Mucosa of gallbladder (tissue), 1 donor: ENCODE measurements at places on chromosomes 6 and 20. TPM values are rescaled to one million over a fixed set of nuclear protein-coding genes. Genes with fewer than 3 reads are reported as not detected.

DNA sequence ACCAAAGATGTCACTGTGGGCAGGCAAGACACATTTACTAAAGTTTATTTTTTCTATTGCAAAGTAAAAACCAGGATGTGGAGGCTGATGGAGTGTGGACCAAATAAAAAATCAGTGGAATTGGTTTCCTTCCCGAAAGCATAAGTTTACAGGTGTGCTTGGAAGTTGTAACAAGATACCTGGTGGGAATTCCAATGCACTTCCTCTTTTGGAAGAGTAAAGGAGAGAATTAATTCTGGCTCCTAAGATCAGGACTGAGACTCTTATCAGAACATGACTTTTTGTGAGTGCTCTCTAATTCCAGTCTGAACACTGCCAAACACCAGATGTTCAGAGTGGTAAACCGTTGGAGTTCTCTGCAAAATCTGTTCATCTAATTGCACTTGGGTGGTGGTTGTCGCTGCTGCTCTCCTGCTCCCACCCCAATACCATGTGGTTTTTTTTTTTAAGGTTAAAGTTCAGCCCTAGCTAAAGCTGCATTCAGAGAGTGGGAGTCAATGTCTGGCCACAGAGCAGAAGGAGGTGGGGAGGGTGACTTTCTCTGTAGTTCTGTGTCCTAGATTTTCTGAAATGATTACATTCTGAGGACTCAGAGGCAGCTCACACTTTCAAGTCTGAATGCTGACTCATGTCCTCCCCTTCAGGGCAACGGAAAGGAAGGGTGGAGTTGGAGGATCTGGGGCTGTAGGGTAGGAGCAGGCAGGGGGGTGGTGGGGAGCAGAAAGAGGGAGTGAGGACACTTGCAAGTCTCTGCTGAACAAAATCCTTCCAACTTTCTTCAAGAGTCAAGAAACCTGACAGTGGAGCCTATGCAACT lies 275.8 kb upstream of the PRDM1 start:
- DNase-seq, result no peak

- no peak for DNase-seq
These were observed 6.1 kb upstream of the NANP start for GRCh38 chr20:25629816-25630499.

DNA sequence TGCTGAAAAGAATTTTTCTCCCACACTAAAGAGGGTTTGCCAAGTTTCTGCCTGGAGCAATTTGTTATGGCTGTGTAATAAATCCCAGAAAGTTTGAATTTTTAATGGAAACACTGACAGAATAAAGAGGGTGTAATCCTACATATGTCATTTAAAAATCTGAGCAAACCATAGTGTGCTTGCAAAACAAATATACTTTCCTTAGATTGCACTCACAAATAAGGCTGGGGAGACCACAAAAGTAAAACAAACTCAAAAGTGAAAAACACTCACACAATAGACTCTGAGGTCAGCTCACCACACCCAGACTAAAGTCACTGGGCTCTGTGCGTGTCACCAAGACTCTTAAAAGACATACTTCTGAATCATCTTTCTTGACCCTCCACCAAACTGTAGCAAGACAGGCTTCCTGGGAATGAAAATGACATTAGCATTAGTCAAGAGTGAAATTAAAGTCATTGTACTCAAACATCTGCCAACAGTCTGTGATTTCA lies 4.8 kb upstream of the ATXN1 start:
- DNase-seq, result no peak

- DNase-seq, result peak; percentile 79
These were observed 259.1 kb downstream of the HDGFL1 start for GRCh38 chr6:22828179-22829062.

GINS1 gene
- total RNA-seq, result 1.4 TPM

DNA sequence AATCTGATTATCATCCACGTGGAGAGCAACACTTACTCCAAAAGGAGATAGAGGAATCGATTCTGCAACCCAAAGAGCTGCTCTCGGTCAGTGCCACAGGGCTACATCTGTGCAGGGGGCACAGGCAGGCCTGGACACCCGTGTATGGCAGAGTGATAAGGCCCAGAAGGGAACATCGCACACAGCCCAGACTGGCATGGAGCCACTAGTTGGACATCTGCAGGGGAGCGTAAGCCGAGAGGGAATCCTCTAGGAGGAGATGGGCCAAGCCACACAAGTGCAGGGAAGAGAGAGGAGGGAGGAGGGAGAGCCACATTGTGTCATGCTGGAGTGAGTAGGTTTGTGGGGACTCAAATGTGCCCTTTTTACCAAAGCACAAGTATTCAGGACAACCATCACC lies 50.4 kb upstream of the ENTPD6 start:
- DNase-seq, result no peak

SEMG1 gene
- total RNA-seq, result 1.1 TPM

DNA sequence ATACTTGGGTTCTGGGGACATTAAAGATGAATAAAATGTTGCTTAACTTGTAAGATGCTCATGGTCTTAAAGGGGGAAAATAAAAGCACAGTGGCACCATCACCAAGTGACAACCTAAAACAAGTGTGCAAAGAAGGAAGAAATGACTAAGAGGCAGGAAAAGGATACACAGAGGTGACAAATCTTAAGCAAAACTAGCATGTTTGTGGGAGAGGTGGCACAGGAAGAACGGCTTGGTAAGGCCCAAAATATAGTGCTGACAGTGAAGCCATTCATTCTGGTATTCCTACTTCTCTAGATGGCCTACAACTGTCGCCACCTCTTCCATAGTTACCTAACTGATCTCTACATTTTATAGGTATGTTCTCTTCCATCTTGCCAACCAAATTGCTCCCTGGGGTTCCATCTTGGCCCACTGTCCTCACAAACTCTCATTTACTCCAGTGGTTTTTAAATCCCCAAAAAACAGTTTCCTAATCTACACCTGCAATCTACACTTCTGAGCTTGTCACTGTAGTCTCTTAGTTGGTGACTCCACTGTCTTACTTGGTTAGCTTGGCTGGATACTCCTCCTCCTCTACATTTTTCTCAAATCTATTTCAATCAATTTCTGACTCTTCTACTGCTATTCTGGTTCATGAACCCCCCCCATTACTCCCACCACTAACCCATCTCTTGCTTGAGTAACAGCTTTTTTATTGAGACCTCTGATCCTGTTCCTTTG lies 33.5 kb downstream of the FAM8A1 start:
- DNase-seq, result no peak

DNA sequence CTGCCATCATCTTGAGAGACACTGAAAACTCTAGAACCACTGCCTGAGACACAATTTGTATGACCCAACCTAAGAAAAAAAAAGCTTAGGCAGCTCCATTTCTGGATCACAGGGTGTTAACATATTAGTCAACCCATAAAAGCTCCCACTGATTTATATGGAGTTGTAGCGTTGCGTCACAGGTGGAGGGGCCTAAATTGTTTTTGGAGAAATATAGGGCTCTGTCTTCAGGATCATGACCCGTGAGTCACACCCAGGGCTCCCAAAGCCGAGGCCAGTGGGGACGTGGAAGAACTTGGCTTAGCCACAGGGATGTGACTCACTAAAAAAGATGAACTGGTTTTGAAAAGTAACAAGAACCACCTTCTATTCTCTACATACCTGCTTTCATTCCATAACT lies 116.5 kb upstream of the BMP2 start:
- peak; percentile 34 for DNase-seq

DNA sequence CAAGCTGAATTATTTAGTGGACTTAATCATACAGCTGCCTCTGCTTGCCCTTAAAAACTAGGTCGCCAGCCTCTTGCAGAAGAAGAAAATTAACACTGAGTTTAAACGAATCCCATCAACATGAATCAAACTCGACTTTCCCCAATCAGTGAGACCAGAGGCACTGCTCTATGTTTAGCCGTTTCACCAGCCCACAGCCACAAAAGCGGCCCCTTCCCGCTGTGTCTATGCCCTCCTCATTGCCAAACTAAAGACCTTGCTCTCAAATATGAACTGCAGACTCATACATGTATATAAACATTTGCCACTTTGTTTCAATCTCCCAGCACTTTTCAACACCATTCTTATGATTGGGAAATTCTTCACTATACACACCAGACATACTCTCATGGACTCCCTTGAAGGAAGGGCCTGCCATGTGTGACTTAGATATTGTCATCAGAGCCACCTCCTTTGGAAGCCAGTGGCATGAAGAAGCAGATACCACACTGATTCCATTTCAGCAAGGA lies 105.8 kb upstream of the ADGRF1 start:
- DNase-seq, result no peak

GRCh38 chr6:75280131-75280855 lies 4.3 kb downstream of the TMEM30A start:
- no peak for DNase-seq

DNA sequence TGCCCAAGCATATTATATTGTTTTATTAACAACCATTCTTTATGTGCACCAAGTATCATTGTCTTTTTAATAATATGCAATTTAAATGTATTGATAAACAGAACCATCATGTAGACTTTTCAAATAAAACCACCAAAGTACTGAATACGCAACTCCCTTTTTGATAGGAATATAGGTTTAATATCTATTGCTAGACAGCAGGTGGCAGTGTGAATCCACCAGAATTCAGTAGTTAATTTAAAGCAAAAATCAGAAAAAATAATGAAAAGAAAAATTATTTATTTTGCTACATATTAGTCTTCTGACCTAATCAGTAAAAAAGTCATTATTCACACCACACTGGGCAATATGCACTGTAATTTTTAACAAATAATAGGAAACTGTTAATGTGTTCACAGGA lies 143.7 kb downstream of the KLHL32 start:
- no peak for DNase-seq

DNA sequence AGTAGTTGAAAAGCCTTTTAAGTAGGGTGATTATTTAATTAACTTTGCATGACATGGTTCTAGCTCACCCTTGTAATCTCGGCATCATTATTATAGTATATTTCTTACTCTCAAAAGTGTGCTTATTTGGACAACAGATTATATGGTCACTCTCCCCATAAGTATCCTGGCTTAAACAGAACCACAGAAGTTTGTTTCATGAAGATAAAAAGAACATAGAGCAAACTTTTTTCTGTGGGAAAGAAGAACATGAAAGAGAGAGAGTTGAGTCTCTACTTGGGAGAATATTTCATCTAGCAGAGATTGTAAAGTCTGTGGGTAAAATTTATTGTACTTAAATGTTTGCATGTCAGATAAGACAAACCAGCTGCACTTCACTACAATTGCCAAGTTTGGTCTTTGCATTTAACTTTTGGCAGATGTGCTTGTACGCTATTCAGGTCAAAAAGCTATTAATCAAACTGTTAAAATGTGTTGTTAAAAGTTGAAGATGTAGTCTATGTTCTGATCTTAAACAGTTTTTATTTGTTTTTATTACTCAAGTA lies 33.4 kb upstream of the PRIM2 start:
- no peak for DNase-seq

DNA sequence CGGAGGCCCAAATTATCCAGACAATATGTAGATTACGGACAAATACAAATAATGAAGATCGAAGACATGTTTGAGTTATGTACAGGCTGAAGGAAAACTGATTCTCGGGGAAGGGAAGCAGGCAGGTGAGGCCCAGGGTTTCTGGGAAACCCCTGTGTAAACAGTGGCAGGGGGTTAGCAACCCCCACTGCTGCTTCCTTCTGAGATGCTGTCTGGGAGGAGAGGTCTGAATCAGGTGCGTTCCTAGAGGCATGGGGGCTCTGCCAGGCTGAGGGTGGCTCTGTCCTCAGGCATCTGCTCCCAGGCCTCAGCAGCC lies 7.2 kb upstream of the MDGA1 start:
- DNase-seq, result no peak

CCDC170 gene
- total RNA-seq, result 0.69 TPM

ZBTB46 gene
- total RNA-seq, result 9.0 TPM

DNA sequence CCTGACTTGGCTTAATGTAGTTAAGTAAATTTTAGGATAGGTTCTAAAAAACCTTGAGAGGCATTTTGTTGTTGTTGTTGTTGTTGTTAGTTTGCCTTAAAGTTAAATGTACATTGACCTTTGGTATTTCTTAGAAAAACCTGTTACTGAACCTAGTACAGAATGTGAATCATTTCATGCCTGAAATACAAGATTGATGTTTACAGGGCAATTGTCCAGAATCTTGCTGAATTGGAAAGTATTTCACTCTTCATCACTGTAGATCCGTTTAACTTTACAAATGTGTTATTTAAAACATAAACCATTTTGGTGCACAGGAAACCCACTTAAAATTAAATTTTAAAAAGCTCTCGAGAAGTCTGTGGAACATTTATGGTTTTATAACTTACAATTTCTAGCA lies 75.0 kb downstream of the CEP57L1 start:
- no peak for DNase-seq

- DNase-seq, result no peak
These were observed 244.2 kb downstream of the CBLN4 start for GRCh38 chr20:55761100-55761499.

MACROD2 gene
- total RNA-seq, result 7.5 TPM

- no peak for DNase-seq
These were observed 107.3 kb downstream of the TFAP2C start for GRCh38 chr20:56736285-56736857.

GJA1 gene
- 109 TPM for total RNA-seq

GRCh38 chr6:132333639-132334520 lies 67.4 kb downstream of the MOXD1 start:
- DNase-seq, result peak; percentile 80

RSPO3 gene
- total RNA-seq, result 3.4 TPM

CLDN20 gene
- 0.23 TPM for total RNA-seq

GRCh38 chr6:138085839-138086222 lies 21.4 kb downstream of the PERP start:
- no peak for DNase-seq

DNA sequence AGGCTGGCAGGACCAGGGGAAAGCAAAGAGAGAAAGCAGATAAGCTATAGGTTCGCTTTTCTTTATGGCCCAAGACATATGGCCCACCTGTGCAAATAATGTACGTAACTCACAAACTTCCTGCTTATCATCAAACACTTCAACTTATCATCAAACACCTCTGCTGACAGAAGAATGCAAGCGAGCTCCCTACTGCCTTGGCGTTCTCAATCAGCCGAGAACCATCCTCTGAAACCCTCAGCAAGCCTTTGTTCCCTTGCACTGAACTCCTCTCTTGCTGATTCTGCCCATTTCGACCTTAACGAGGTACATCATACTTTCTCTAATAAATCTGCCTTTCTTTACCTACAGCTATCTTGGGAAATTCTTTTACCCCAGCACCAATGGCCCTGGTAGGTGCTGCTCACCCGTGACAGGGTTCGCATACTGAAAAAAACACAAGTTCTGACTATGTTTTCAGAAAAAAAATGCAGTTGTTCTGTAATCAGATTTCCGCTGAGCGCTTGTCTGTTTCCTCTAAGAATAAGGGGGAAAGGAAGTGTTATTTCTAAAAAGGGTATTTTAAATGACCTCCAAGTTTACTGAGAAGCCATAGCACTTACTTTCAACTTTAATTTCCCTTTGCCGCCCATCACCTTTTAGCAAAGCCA lies 28.3 kb downstream of the SERPINB6 start:
- DNase-seq, result peak; percentile 4

DNA sequence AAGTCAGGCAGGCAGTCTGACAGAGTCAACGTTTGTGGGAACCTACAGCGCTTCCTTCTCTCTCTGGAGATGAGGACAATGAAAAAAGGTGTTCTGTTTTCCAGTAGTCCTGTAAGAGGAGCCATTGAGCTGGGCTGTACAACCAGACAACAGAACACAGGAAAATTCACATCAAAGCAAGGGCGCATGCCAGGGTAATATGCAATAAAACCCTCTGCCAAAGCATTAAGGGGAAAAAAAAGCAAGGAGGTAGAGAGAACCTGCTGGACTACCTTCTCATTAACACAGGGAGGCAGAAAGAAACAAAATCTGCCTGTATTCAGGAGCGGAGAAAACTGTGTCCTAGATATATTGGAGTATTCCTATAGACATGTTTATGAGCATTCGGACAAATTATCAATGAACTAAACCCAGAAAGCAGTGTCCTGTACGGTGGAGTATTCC lies 1.3 kb downstream of the RNF24 start:
- DNase-seq, result peak; percentile 64
